Muscle of back (tissue), 13 donors: ENCODE measurements at places on chromosomes 4 and X.

GRCh38 chrX:18961686-18962085, 22.2 kb downstream of the PHKA2 start:
- DNase-seq: no peak

GRCh38 chr4:151250706-151251105, 26.3 kb upstream of the PRSS48 start:
- DNase-seq: no peak

GRCh38 chrX:151902813-151903591, 9.7 kb upstream of the MAGEA4 start:
- DNase-seq: peak; percentile 50

- DNase-seq: no peak
These were observed 21.4 kb downstream of the PHEX start for GRCh38 chrX:22053481-22053880.

- DNase-seq: no peak
These were observed 307.9 kb upstream of the ZFP42 start for GRCh38 chr4:187687697-187688096.

DNA sequence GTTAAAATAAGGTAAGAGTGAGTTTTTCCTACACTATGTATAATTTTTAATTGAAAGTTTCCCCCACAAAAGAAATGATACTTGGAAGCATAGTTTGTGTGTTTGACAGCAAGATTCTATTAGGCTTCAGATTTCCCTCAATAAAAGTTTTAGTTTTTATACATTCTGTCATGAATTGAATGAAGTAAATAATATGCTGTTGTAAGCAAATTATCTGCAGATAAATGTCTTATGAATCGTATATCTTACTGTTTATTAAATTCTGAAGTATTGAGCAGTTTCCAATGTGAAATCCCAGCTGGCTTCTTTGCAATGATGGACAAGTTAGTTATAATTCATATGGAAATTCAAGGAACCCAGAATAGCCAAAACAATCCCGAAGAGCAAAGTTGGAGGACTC, 33.5 kb downstream of the RS1 start:
- no peak for DNase-seq

GRCh38 chr4:681736-682451, 7.1 kb downstream of the SLC49A3 start:
- no peak for DNase-seq

DNA sequence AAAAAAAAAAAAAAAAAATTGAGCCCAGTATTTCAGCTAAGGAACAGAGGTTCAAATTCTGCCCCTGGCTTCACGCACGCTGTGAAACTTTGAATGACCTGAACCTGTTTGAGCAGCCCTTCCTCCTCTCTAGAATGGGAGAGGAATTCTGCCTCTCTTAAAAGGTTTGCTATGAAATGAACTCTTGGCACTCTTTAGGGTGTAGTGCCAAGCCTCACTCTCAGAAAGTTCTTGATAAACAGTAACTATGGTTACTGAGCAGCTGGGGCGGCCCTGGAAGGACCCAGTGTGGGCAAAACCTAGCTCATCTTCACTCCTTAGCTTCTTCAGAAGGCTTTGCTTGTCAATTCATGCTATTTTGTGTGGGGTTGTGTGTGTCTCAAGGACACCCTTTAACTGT, 73.7 kb downstream of the GEMIN8 start:
- no peak for DNase-seq

GRCh38 chr4:170243662-170244288, 154.0 kb upstream of the AADAT start:
- no peak for DNase-seq

GRCh38 chr4:20181926-20182325, 69.8 kb upstream of the SLIT2 start:
- no peak for DNase-seq

DNA sequence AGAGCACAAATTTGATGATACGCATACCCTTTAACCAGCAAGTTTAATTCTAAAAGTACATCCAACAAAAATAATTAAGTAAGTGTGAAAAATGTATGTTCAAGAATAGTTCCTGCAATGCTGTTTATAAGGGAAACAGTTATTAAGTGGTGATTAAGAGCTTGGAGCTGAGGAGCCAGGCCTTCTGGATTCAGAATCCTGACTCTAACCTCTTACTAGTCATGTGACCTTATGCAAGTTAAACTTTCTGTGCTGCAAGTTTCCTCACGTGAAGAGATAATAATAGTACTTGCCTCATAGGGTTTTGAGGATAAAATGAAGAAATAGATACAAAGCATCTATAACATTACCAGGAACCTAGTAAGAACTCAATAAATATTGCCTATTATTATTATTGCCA, 77.7 kb downstream of the FAM13A start:
- DNase-seq: no peak
